ENCODE measurements at places on chromosomes 2 and 18.

- DNase-seq: no peak
Observed at GRCh38 chr2:15253247-15253646, 307.9 kb downstream of the NBAS start.

DNA sequence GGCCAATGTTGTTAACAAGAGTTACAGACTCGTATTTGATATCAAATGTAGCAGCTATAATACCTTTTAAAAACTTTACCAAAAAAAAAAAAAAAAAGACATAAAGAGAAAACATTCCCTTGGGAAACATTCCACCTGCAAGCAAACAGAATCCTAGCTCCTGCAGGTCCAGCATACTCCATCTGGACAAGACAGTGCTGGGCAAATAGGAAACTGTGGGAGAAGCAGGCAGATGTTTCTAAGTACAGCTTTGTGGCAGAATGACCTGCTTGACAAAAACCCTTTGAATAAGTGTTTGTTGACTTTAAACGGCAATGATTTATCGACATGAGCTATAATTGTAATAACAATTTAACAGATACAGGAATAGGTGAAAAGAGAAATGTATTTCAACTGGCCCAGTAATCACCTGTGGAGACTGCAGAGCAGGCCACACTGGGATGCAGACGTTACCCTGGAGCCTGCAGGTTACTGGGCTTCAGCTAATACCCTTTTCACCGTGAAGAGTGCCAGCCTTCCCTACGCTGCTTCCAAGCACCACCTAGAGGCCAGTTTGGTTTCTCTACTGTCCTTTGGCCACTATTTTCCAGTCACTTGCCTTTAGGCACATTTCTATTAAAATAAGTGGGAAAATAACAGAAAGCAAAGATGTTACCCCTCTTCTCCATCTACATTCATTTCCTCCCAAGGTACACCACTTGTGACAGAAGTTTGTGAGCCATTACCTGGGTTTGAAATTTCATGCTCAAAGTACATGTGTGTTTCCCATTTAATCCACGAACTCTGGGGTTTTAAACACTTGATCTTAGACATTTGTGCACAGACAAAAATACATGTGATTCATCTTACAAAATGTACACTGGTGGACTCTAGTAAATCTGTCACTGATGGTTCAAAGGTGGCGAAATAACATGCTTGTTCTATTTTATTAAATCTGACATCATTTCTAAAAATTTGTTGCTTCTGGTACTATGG is 96.9 kb upstream of the ZNF397 start:
- no peak for DNase-seq

GRCh38 chr2:192123847-192124246 is 70.9 kb downstream of the TMEFF2 start:
- DNase-seq: no peak

DNA sequence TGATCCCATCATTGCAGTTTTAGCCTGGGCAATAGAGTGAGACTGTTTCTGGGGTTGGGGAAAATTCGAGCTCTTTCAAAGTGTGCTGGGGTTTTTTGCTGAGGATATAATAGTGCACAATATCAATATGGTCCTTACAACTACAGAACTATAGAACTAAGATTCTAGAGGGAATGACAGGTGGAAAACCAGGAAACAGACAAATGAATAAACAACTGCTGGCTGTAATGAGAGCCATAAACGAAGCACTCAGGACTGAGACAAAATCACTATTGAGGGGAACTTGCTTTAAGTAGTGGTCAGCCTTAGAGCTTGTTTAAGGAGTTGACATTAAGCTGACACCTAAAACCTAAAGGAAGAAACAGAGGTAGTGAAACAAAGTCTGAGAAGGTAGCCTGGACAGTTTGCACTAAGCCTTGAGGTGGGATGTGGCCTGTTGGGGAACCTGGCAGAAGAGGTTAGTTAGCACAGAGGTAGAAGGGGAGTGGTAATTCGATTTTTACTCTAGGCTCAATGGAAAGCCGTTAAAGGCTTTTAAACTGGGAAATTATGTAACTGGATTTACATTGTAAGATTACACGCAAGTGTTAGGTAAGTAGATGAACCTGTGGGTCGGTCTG is 33.8 kb downstream of the LCLAT1 start:
- DNase-seq: no peak

- DNase-seq: no peak
Observed at GRCh38 chr18:67896451-67896850, 379.9 kb upstream of the DSEL start.

GRCh38 chr2:105655244-105655643 is 89.5 kb upstream of the NCK2 start:
- no peak for DNase-seq

All from activated gamma-delta T cell (primary cell).